DMS153 (cell line): ENCODE measurements at places on chromosomes 13 and 19.

GRCh38 chr13:52374873-52375411 is 31.0 kb downstream of the THSD1 start:
- no peak for DNase-seq

- DNase-seq, result no peak
These were observed 140.3 kb upstream of the SOX1 start for GRCh38 chr13:111926501-111927180.

DNA sequence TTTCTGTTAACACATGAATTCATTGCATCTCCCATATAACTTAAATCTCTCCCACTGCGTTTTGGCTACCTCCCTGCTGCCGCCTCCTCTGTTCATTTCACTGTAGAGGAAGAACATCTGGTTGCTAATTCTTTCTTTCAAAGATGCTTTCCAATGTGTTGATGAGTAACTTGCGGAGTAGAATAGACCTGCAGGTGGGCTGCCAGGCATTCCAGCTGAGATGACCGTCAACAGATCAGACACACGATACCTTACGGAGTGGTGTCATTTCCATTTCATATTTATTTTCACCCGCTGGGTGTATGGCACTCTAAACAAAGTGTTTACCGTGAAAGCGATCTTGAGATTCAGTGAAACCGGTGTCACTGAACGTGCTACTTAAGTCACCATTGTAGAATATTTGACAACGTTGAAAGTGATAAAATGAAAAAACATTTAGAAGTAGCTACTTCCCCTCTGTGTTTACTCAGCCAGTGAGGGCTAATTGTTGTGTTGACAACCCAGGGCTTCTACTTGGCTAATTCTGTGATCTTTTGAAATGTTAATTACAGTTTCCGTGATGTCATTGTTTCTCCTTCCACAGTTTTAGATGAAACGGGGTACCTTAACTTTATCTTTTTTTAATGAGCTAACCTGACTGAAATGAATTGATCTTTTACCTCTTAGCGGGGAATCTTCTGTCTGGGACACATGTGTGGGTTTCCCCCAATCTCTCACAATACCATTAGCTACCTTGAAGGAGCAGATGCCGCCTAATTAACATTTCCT is 228.5 kb upstream of the ARGLU1 start:
- peak; percentile 54 for DNase-seq

DNA sequence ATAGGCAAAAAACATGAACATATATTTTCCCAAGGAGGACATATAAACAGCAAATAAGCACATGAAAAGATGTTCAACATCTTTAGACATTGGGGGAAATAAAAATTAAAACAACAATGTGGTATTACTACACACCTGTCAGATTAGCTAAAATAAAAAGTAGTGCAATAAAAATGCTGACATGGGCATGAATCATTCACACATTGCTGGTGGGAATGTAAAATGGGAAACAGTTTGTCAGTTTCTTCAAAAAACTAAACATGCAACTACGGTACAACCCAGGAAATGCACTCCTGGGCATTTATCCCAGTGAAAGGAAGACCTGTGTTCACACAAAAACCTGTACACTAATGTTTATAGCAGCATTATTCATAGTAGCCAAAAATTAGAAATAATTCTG is 5.3 kb upstream of the SUCLA2 start:
- no peak for DNase-seq

DNA sequence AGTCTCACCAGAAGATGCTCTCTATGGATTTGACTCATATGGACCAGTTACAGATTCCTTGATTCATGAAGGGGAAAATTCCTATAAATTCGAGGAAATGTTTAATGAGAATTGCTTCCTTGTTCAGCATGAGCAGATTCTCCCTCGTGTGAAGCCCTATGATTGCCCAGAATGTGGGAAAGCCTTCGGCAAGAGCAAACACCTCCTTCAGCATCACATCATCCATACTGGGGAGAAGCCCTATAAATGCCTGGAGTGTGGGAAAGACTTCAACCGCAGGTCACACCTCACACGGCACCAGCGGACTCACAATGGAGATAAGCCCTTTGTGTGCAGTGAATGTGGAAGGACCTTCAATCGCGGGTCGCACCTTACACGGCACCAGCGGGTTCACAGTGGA is 10.7 kb downstream of the ZNF460 start:
- no peak for DNase-seq

GRCh38 chr19:11692127-11692790 is 46.5 kb downstream of the ZNF823 start:
- no peak for DNase-seq

DNA sequence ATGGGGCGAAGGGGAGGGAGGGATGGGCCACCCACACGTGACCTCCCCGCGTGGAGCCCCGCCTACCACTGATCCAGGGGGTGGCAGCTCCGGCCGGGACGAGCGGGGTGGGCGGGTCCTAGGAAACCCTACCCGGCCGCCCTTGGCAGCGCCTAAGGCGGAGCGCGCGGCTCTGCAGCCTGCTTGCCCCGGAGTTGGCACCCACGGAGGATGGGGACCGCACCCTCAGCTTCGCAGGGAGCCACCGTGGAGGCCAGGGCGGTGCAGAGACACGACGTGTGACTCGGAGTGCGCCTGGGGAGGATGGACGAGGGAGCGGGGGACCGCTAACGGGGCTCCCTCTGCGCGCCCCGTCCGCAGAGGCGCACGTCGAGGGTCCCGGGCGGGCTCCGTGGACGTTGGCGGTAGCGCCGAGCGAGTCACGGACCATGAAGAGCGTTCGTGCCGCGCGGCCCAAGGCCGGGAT is at the start of gene RGS9BP:
TSS of gene RGS9BP (plus strand) at position 129 of the 466 bp plus-strand sequence. CDS start 416 bp downstream, outside the sequence.
- peak; percentile 56 for DNase-seq

- DNase-seq, result no peak
These were observed 371.3 kb downstream of the COG6 start for GRCh38 chr13:40026741-40027140.

DNA sequence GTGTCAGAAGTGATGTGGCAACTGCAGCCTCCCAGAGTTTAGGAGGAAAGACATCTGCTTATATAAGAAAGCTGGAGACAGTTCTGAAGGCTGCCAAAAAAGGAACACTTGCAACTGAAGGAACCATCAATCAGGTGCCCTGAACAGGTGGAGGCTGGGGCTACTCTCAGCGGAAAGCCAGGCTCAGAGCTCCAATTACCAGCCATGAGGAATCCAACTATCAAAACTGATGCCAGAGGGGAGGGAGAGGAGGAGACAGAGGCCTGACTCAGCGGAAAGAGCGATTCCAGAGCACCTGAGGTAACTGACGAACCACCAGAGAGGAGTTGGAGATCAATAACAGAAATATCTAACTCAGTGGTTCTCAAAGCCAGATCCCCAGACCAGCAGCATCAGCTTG is 24.3 kb downstream of the LEUTX start:
- no peak for DNase-seq

DNA sequence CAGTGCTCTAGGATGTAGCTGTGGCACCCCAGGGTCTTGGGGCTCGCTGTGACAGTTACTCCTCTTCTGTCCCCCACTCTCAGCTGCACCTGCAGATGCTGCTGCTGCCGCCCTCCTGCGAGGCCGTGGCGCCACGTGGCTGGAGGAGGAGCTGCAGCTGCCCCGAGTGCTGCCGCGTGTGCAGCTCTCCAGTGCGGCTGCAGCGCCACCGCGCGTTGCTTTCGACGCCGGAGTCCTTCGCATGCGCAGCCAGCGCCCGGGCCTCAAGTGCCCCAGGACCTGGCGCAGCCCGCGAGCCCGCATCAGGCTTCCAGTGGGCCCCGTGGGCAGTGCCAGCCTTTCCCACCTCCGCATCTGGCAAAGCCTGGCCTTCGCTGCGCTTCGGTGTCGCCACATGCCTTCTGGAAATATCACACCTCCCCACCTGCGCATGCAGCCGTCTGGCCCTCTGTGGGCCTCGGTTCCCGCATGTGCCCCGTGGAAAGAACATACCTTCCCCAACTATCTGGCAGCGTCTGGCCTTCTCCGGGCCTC is 692 bp upstream of the ZNF580 start:
- peak; percentile 79 for DNase-seq

- no peak for DNase-seq
These were observed 1.9 kb upstream of the VASP start for GRCh38 chr19:45505151-45505995.

DNA sequence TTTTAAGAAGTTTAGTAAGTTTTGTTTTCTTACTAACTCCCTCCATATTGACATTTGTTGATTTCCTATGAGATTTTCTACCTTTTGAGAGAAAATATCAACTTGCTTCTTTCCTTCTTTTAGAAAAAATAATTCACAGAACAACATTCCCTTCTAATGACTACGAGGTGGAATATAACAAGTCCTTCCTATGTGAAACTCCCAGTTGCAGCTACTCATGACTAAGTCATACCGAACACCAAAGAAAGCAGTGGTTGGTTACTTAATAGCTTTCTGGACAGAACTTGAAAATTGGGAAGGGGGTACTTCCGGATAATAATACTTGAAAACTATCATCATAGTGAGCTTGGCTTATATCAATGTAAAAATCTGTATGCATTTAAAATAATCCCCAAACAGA is 144.8 kb downstream of the DACH1 start:
- no peak for DNase-seq

- DNase-seq, result no peak
These were observed 7.1 kb downstream of the LIPE start for GRCh38 chr19:42420055-42420544.

GRCh38 chr13:105915146-105915850 is 620.2 kb downstream of the EFNB2 start:
- DNase-seq, result no peak

DNA sequence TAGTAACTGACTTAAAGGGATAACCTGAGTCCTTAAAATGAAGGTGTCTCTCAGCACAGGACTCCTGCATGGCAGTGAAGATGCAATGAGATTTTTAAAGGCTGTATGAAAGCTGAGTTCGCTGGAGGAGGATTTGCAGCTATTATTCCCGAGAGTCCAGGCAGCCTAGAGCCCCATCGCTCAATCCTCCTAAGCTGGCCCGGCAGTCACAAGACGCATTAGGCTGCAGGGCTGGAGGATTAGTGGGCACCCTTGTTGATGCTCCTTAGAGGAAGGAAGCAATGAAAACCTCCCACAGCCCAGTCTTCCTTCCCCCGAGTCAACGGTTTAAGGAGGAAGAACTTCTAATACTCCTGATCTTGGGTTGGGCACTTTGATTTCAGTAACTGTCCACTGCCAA is 239.5 kb downstream of the EFNB2 start:
- no peak for DNase-seq

DNA sequence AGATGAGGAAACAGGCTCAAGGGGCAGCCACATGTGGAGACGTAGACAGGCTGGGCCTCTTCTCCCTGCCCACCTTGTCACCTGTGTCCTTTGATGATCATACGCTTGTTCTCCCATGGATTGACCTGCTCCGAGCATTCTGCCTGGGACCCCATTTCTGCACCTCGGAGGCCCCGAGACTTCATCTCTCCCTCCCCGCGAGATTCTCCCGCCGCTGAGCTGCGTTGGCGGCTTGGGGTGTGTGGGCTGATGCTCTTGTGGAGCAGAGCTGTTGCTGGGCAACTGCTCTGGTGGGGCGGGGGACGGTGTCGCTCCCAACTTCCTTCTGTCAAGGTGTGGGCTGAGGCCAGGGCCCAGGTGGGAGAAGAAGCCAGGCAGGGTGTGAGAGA is 22.1 kb downstream of the MAST3 start:
- no peak for DNase-seq

GRCh38 chr19:18021121-18021755 is 13.3 kb downstream of the ARRDC2 start:
- DNase-seq, result no peak

- no peak for DNase-seq
These were observed 18.9 kb downstream of the EVI5L start for GRCh38 chr19:7848779-7849457.

DNA sequence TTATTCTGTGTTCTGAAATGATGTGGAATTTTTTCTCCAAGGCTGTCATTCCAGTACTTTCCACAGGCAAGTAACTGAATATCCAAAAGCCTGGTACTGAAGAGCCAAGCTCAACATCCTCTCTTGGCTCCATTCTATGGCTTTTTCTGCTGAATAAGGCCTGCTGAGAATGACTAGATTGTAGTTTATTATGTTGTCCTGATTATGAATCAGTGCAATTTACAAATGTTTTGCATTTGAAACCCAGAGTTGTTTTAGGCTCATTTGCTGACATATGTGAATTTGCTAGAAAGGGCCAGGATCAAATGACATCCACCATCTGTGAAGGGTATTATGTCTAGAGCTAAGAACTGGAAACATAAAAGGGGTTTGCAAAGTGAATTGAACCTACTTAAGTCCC is 596.6 kb downstream of the KCTD12 start:
- no peak for DNase-seq

DNA sequence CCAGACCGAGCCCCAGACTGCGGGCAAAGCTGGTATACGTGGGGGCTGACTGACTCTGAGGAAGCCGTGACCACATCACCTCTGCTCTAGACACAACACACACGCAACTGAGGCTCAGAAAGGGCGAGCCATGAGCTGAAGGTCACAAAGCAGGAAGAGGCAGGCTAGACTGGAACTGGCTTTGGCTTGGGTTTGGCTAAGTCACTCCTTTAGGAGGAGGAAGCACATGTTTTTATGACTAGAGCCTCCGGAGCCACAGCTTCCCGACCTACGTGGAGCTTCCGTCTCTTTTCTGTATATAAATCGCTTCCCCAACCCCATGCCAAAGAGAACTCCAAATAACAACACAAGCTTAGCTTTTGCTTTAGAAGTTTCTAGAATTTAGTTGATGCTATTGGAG is 48.0 kb downstream of the RFX2 start:
- no peak for DNase-seq

GRCh38 chr19:3243819-3244700 is 19.6 kb downstream of the CELF5 start:
- DNase-seq, result no peak

DNA sequence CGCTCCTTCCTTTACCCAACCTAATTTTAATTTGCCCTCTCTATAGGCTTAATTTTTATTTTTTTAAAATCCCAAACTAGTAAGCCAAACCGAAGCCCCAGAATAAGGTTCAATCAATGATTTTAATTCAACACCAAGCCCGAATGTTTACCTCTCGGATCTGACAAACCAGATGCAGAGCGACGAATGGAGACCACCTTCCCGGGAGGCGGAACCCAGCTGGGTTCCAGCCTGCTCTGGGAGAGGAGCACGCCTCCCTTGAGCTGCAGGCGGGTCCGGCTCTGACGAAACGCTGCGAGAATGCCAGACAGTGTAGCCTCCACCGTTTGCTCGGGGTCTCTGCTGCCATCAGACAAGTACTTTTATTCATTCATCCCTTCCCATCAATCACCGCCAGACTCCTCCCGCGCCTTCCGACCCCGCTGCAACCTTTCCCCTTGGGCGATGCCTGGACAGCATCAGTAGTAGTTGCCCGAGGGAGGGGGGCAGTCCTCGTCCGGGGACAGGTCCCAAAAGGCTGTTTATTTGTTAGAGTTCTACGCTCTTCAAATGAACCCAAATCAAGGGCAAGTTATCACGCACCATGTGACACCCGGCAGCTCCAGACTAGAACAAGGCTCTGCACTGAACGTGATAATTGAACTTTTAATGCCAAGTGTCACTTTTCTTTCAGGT is 752 bp upstream of the EDNRB start:
- DNase-seq, result no peak
